ENCODE measurements at places on chromosomes 13 and 19. TPM values are rescaled to one million over a fixed set of nuclear protein-coding genes. Genes with fewer than 3 reads are reported as not detected.

DNA sequence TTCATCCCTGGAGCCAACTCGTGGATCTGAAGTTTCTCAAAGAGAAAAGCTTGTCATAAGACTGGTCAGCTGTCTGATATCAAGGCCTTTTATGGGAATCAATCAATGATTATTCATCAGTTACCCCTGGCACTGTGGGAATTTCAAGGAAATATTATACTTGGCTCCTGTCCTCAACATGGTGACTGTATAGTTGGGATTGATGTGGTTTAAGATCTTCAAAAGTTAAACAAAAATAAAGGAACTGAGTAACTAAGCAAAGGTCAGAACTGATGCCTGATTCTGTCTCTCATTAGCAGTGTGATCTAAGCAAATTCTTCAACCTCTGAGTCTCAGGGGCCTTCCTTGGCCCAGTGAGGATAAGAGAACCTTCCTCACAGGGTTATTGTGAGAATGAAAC lies 22.2 kb upstream of the SERPINE3 start:
- peak; percentile 56 for DNase-seq

GRCh38 chr19:47713046-47714021 lies at the start of gene EHD2:
Gene EHD2 (plus strand): TSS chr19:47713422. CDS start chr19:47716613, 3,191 bp downstream.
- peak; percentile 77 for DNase-seq

Gene SMAD9
- total RNA-seq = 0.30 TPM

GRCh38 chr13:60174113-60174512 lies 10.4 kb upstream of the DIAPH3 start:
- no peak for DNase-seq

- no peak for DNase-seq
These were observed 405.8 kb downstream of the FGF9 start for GRCh38 chr13:22076658-22077057.

GRCh38 chr13:36862002-36862685 lies 43.1 kb downstream of the RFXAP start:
- DNase-seq = no peak

DNA sequence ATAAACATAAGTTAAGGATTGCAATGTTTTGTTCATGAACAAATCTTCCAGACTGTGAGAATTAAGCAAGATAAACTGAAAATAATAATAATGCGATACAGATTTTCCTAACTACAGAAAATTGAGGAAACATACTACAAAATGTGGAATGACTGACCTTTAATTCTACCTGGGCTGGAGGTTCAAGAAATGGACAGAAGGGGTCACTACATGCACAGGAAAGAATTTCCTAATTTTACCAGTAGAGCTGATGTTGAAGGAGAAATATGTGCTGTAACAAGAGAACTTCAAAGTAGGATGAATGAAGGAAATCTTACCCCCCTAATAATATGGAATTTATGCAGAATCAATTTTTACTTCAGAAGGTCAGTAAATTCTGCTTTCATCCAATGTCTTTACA lies 62.3 kb downstream of the ZNF627 start:
- no peak for DNase-seq
